Erythroblast (primary cell): ENCODE measurements at places on chromosomes 5 and 9.

DNA sequence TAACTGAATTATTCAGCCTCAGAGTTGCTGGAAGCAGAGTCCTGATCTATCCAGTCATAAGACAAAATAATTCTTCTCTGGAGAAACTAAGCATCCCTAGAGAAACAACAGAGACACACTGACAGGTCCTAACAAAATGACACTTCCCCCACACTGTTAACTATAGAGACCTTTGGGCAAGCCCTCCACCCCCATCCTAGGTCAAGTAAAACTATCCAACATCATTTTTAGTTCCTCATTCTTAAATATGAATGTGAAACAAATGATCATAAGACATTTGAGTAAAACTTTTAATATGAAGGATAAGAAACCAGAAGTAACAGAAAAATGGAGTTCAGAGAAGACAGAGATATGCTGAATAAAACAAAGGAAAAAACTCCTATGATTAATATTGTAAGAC, 30.9 kb downstream of the CNTLN start:
- no peak for DNase-seq

GRCh38 chr5:31993165-31993961, 180.8 kb downstream of the GOLPH3 start:
- DNase-seq = no peak

- no peak for DNase-seq
Measured at GRCh38 chr5:129963359-129963758, 59.1 kb downstream of the CHSY3 start.

GRCh38 chr9:2377117-2377516, 244.5 kb upstream of the VLDLR start:
- no peak for DNase-seq

DNA sequence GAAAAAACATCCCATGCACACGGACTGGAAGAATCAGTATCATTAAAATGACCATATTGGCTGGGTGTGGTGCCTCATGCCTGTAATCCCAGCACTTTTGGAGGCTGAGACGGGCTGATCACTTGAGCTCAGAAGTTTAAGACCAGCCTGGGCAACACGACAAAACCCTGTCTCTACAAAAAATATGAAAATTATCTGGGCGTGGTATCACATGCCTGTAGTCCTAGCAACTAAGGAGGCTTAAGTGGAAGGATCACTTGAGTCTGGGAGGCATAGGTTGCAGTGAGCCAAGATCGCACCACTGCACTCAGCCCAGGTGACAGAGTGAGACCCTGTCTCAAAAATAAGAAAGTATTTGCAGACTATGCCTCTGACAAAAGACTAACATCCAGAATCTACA, 68.4 kb downstream of the TTC39B start:
- no peak for DNase-seq

DNA sequence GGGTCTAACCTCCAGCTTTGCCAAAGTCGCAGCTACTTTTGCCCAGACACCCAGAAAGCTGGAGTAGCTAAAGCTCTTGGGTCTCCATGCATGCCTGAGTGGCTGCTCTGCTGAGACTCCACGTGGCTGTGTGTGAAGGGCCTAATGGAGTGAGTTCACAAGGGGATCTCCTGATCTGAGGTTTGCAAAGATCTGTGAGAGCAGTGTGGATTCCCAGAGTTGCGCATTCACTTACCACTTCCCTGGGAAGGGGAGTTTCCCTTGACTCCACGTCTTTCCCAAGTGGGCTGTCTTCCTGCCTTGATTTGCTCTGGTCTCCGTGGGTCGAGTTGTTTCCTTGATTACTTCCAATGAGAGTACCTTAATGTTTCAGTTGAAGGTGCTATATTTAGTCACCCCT, 17.6 kb upstream of the CDKN2B start:
- no peak for DNase-seq
